ENCODE measurements at places on chromosomes 5 and 9.

GRCh38 chr9:87599901-87600610 lies 102.4 kb downstream of the DAPK1 start:
- peak; percentile 78 for DNase-seq

DNA sequence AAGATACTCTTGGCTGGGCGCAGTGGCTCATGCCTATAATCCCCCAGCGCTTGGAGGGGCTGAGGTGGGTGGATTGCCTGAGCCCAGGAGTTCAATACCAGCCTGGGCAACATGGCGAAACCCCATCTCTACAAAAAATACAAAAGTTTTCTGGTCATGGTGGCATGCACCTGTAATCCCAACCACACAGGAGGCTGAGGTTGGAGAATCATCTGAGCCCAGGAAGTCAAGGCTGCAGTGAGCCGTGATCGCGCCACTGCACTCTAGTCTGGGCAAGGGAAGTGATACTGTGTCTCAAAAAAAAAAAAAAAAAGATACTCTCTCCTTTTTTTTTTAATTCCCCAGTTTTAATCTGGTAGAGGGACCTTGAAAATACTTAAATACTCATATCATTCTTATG lies 15.0 kb downstream of the ANKRD33B start:
- DNase-seq: no peak

GRCh38 chr9:93567271-93567959 lies 9.0 kb upstream of the PHF2 start:
- DNase-seq: peak; percentile 33

- DNase-seq: peak; percentile 59
Measured at GRCh38 chr5:170576602-170577535, 73.0 kb downstream of the KCNIP1 start.

DNA sequence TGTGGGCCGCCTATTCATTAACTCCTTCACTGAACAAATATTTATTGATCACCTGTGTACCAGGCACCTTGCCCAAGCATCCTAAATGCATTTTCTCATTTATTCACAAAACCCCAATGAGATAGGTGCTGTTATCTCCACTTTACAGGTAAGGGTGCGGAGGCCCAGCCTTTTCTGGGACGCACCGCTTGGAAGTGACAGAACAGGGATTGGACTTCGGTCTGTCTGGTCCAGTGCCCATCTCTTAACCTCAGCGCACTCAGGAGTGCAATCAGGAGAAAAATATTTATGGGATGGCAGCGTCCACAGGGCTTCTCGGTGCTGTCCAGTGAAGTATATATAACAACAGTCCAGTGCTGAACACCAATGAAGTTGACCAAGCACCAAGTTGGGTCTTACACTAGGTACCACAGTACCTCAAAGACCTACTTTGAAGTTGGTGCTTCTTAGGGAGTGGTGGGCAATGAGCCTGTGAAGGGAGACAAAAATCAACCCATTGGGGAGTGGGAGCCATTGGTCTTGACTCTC lies 18.9 kb upstream of the GARNL3 start:
- DNase-seq: no peak

DNA sequence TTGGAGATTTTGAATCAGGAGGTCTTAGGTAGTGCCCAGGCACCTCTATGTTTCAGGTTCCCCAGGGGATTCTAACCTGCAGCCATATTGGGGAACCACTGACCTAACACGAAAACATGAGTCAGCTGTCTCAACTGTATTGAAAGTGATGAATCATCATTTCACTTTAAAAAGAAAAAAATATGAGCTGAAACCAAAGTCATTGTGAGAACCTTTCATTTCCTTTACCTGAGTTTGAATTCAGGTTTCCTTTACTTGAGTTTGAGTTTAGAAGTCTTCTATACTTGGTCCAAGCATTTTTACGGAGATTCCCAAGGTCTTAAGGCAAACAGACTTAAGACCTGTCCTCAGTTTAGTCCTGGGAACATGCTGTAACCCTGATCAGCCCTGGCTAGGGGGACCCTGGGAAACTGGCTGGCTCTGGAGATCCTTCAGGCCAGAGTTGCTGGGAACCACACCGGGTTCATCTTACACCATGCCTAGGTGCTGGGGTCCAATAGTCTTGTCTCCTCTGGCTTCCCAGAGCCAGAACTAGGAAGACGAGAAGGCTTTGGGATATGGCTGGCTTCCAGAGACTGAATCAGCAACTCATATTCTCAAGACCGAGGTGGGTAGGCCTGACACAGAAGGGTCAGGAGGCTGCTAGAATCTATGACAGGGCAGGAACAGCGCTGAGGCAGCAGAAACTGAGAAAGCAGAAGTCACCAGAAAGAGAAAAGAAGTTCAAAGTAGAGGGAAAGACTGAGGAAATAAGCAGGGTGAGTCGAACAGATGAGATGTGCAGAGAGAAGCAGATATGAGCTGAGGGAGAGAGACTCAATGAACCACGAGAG lies 16.4 kb upstream of the PDCD1LG2 start:
- peak; percentile 92 for DNase-seq

DNA sequence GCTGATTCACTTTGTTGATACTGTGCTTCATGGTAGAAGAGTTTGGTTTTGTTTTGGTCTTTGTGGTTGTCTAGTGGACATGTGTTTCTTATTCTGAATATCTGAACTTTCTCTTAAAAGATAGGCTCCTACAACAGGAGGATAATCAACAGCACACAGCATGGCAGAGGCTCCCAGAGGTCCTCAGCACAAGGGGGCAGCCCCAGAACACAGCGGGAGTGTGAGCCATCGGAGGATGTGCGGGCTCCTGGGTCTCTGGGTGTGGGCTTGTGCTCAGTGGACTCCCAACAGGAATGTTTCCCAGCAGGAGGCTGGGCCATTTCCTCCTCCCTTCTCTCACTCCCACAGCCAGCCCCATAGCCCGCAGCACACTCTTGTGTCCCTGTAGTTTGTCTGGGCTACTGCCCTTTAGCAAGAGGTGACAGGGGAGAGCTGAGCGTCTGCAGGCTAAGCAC lies 164.3 kb upstream of the OTULINL start:
- DNase-seq: peak; percentile 63

DNA sequence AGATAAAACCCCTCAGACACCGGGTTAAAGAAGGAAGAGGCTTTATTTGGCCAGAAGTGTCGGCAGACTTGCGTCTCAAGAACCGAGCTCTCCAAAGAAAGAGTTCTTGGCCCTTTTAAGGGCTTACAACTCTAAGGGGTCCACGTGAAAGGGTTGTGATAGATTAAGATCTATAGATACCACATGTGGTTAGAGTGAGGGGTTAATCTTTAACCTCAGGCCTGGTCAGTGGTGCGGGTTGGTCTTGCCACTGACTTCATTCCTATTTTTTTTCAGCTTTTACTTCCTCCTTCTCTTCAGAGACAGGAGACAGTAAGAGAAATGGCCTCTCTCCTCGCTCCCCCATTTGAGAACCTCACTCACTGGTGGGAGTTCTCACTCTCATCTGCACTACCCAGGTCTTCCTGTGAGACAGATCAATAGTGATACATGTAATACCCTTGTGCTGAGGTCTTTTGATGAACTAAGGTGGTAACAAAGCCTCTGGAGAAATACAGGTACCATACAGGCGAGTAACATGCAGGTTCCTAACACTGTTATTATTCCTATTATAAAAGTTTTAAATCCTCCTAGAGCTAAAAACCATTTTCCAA lies 52.4 kb upstream of the COX7C start:
- no peak for DNase-seq

DNA sequence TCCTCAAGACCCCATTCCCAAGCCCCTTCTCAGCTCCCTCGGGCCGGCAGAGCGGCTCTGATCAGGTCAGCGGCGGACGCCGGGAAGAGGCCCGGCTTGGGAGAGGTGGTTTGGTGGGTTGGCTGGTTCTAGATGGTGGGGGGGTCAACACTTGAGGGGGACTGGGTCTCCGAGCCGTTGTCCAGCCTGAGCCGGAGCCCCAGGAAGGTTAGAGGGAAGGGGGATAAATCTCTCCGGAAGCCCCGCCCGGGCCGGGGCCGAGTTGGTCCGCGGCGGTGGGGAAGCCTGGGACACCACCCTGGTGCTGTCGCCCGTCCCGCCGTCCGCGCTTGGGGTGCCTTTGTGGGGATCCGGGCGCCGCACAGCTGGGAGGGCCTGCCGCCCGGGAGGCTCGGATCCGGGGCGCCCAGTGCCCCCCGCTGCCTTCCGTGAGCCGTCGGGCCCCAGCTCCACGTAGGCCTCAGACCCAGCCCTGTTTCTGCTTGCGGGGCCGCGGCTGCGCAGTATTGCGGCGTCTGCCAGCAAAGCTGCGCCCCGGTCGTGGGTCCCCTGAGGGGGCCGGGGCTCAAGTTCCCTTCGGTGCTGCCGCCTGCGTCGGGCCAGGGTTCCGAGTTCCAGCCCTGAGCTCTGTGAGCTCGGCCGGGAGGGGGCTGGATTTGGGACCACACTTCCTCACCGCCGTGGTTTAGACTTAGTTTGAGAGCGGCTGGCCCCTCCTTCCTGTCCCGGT lies 542 bp upstream of the TRIM52 start:
- peak; percentile 87 for DNase-seq

DNA sequence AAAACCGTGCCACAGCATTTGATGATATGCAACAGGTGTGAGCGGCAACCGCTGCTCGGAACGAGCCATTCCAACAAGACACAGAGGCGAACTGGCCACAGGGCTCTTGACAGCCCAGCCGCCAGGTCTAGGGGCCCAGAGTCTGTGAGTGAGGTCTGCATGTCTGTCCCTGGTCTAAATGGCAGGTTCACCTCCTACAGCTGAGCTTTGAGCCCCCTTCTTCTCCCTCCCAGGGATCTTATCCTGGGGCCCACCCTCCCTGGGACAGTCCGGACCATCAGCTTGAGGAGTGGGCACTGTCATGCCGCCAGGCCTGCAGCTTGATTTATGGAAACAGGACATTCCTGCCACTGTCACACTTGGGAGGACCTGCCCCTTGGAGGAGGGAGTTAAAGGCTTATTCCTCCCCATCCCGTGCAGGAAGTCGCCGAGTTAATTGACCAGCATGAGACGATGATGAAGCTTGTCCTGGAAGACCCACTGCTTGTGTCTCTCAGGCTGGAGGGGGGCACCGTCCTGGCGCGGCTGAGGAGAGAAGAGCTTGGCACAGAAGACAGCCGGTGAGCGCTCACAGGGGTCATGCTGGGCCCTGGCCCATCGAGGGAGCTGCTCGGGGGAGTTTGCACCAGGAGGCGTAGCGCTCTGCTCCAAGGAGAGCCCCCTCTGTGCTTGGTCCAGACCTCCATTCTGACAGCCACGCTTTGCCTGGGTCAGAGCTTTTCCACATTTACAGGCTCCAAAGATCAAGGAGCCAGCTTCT lies 35.5 kb upstream of the LRRC14B start:
- no peak for DNase-seq

DNA sequence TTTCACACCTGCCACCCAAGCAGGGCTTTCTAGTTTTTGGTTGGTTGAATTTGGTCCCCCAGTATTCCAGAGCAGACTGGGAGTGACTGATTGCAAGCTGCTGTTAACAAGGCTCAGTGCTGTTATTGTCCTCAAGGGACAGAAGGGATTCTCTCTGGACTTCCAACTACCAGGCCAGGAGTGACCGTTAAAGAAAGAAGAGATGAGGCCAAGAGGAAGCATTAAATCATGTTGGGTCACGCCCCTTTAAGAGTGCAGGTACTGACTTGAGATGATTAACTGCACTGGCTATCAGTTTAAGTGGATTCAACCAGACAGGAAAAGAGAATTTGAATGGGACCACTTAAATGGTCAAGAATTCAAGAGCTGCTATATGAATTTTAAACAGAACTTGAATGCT lies 220.8 kb upstream of the PCSK5 start:
- no peak for DNase-seq

DNA sequence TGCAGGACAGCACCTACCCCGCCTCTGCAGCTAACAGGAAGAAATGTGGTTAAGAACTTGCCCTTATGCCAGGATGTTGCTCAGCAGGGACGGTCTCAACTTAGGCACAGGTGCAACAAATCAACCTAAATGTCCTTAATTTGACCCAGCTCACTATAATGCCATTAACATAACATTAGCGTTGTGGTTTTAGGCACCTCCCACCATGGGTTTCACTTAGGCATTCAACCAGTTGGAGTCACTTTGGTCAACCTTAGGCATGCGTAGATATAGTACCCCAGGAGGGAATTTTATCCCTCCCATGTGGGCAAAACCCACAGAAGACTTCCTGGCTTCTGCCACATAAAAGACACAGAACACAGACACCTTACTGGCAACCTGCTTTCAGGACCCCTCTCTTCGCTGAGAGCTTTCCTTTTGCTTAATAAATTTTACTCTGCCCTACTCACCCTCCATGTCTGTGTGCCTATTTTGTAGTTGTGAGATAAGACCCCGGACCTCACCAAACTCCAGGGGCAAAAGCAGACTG lies 8.7 kb upstream of the ERAP1 start:
- DNase-seq: no peak

- no peak for DNase-seq
Measured at GRCh38 chr5:81936066-81936465, 35.8 kb upstream of the ATG10 start.

DNA sequence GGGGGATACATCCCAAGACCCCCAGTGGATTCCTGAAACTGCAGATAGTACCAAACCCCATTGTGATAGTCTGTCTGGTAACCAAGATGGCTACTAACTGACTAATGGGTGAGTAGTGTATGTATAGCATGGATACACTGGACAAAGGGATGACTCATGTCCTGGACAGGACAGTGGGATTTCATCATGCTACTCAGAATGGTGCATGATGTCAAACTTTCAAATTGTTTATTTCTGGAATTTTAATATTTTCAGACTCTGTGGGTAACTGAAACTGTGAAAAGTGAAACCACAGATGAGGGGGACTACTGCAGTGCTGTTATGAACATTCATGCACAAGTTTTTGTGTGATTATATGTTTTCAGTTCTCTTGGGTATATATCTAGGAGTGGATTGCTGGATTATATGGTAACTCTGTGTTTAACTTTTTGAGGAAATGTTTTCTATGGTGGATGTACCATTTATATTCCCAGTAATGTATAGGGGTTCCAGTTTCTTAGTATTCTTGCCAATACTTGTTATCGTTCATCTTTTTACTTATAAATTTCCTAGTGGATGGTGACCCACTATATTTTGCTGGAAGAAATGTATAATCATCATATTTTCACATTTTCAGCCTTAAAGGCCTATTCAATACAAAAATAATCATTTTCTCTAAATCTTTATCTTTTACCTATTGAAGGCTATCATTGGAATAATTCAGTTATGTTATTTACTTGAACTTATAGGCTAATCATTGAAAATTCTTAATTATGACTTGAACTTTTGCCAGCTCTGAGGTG lies 140.9 kb downstream of the NR3C1 start:
- DNase-seq: peak; percentile 94

- DNase-seq: no peak
Measured at GRCh38 chr9:110088099-110088498, 119.9 kb downstream of the C9orf152 start.

GRCh38 chr9:129490583-129491486 lies 130.1 kb downstream of the C9orf50 start:
- DNase-seq: peak; percentile 38

GRCh38 chr5:173614591-173614990 lies 1.9 kb downstream of the BOD1 start:
- no peak for DNase-seq

GRCh38 chr9:70262948-70263347 lies 4.2 kb downstream of the SMC5 start:
- DNase-seq: no peak

- DNase-seq: no peak
Measured at GRCh38 chr5:6656680-6657079, 23.4 kb downstream of the SRD5A1 start.
